Spleen (tissue), 13 donors: ENCODE measurements at places on chromosomes 7 and 10. TPM values are rescaled to one million over a fixed set of nuclear protein-coding genes. Genes with fewer than 3 reads are reported as not detected.

DNA sequence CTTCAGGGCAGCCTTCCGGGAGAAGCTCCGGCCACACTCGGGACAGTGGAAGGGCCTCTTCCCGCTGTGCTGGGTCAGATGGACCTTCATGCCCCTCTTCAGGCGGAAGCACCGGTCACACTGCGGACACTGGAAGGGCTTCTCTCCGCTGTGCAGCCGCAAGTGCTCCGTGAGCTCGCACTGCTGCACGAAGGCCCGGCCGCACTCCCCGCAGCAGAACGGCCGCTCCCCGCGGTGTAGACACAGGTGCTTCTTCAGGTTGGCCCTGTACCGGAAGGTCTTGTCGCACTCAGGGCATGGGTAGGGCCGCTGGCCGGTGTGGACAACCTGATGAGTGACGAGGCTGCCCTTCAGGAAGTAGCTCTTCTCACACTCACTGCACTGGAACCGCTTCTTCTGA lies 14.2 kb upstream of the ZNF786 start:
- H3K4me1 ChIP-seq = no peaks in the 10 kb centered on the region
- DNase-seq = no peak
- H3K36me3 ChIP-seq = no peaks in the 10 kb centered on the region
- no peak overlapping the region for H3K4me3 ChIP-seq
- H3K27me3 ChIP-seq = no peaks in the 10 kb centered on the region

- no peak for DNase-seq
- no peak overlapping the region for H3K4me3 ChIP-seq
- H3K36me3 ChIP-seq = no peaks in the 10 kb centered on the region
These were observed 87.3 kb downstream of the PPP1R3A start for GRCh38 chr7:113831556-113831955.

DNA sequence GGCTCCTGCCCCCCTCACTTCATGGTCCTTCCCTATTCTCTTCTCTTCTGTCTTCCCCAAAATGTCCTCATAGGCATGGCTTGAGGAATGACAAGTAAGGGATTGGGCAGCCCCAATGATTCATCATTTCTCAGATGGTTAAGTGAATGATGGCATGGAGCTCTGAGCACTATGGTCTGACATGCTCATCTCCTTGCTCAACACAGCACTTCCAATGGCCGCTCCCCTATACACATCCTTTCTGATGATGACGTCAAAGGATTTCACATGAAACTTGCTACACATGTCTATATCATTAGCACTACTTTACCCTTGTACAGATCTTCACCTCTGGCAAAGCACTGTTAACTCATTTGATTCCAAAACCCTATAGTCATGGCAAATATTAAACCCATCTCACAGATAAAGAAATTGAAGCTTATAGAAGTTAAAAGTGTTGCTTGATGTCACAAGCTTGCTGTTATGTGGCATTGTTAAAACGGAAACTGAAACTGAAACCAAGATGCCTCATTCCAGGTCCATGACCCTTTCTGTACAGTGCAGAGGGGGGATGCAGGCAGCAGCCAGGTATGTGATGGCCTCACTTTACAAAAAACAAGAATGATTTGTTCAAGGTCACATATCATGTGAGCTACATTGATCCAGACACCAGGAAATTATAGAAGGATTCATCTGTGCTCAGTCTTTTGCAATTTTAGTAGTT lies 90.0 kb upstream of the PLXNA4 start:
- no peaks in the 10 kb centered on the region for H3K36me3 ChIP-seq
- no peaks in the 10 kb centered on the region for H3K4me1 ChIP-seq
- H3K27ac ChIP-seq = no peak overlapping the region
- H3K27me3 ChIP-seq = no peaks in the 10 kb centered on the region
- no peak overlapping the region for H3K4me3 ChIP-seq

DNA sequence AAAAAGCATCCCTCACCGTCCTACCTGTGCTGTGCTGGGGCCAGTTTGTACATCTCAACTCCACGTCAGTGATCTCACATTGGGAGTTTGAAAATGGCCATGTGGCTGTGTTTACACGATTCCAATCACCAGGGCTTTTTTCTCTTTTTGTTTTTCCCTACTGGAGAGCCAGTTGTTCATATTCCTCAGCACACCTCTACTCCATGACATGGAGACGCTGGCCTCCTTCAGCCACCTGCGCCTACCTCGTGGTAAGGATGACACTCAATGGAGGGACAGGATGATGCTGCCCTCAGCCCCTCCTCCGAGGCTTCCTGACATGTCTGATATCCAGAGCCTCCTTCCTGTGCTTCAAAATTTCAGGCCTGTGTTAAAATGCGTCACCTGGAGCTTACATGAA lies 10.3 kb downstream of the CLRN3 start:
- H3K4me1 ChIP-seq = peaks cover 8% of the 10 kb centered on the region
- no peaks in the 10 kb centered on the region for H3K36me3 ChIP-seq
- peak overlapping the region; percentile 82 for H3K27ac ChIP-seq

DNA sequence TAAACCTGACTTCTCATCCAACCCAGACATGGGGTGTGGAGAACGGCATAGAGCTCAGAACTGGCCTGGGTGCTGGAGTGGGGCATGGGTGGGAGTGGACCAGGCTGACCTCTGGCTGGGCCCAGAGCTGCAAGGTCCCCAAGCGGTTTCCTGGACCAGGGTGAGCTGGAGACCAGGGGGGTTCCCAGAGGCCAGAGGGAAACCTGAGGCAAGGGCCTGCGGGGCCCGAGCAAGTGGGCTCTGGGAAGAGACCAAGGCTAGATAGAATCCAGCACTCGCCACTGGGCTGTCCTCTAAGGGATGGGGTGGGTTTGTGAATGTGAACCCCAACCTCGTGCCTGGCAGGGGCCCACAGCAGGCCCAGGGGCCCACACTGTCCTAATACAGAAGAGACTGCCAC lies 39.4 kb upstream of the RET start:
- no peak overlapping the region for H3K27ac ChIP-seq
- no peak overlapping the region for H3K4me3 ChIP-seq
- H3K36me3 ChIP-seq = no peaks in the 10 kb centered on the region
- no peaks in the 10 kb centered on the region for H3K27me3 ChIP-seq

DNA sequence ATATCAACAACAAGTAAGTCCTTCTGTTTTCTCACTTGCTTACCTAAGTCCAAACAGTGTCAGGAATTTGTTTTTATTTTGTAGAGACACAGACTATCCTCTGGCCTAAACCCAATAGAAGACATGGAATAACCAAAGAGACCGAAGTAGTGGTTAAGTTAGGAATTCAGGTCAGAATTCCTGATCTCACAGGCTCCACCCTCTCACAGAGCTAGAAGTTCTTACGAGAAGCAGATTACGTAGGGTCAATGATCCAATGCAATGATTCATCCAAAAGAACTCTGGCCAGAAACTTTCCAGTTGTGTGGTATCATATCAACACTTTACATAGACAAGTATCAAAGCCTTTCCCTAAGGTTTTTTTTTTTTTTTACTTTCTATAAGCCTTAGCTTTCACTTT lies 73.8 kb downstream of the IQUB start:
- DNase-seq = no peak
- no peaks in the 10 kb centered on the region for H3K36me3 ChIP-seq
- no peaks in the 10 kb centered on the region for H3K4me1 ChIP-seq
- H3K4me3 ChIP-seq = no peak overlapping the region
- H3K27ac ChIP-seq = no peak overlapping the region

GRCh38 chr10:127694580-127695193 lies 42.3 kb upstream of the FOXI2 start:
- DNase-seq = no peak
- H3K4me1 ChIP-seq = no peaks in the 10 kb centered on the region
- no peaks in the 10 kb centered on the region for H3K36me3 ChIP-seq
- no peak overlapping the region for H3K4me3 ChIP-seq
- peaks cover 3% of the 10 kb centered on the region for H3K27me3 ChIP-seq

GRCh38 chr7:54705436-54705835 lies 53.6 kb downstream of the SEC61G start:
- H3K36me3 ChIP-seq = no peaks in the 10 kb centered on the region
- DNase-seq = no peak
- H3K27me3 ChIP-seq = no peaks in the 10 kb centered on the region
- H3K4me1 ChIP-seq = no peaks in the 10 kb centered on the region

GRCh38 chr7:29043576-29043975 lies 85.4 kb upstream of the TRIL start:
- no peaks in the 10 kb centered on the region for H3K27me3 ChIP-seq
- no peak overlapping the region for H3K4me3 ChIP-seq

DNA sequence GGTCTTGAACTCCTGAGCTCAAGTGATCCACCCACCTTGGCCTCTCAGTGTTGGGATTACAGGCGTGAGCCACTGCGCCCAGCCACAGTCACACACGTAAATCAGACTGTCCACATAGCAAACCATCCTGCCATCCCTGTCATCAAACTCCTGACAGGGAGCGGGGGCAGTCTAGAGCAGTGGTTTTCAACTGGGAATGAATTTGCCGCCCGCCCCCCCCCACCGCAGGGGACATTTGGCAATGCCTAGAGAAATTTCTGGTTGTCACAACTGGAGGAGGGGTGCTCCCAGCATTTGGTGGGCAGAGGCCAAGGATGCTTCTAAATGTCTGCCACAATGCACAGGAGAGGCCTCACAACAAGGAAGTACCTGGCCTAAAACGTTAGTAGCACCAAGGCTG lies 24.1 kb downstream of the CAMK2G start:
- no peak for DNase-seq
- H3K27ac ChIP-seq = no peak overlapping the region
- no peaks in the 10 kb centered on the region for H3K27me3 ChIP-seq
- no peaks in the 10 kb centered on the region for H3K36me3 ChIP-seq

Gene FAM171A1
- 21.8 TPM for total RNA-seq

Gene SH2B2
- total RNA-seq = 31.4 TPM

Gene CHST3
- total RNA-seq = 8.7 TPM
